ACHN (cell line): ENCODE measurements at places on chromosomes 11 and 22.

GRCh38 chr11:82992223-82992622 lies 79.5 kb downstream of the RAB30 start:
- DNase-seq = no peak

DNA sequence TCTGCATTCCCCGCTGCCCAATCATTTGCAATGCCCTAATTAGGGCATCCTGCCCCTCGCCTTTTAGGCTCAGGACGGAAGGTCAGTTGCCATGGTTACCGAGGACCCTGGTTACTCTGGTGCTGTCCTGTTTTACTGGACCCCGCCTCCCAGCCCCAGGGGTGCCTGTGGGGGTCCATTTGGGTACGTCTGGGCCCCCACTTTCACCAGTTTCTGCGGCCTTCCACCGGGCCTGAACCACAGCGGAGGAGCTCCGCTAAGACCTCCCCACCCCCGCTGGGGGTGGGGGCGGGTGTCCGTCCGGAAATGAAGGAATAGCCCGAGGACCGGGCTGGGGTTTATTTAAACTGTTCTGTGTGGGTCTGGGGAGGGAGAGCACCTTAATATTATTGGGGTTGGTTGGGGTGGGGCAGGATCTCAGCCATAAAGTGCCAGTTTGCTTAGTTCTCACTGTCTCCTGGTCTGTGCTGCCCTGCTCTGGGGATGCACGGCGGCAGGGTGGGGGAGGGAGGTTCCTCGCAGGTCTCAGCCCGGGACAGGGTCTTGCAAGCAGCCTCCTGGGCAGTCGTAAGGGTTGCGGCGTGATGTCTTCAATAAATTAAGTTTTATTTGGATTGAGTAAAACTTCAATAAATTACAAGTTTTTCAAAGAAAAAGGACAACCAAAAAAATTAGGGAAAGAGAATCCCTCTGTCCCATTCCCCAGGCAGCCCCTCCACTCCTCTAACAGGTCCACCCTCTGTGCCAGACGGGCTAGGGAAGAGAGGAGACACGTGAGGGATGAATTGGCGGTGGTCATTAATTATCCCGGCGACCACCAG lies 5.3 kb downstream of the PHOX2A start:
- DNase-seq = no peak

- peak; percentile 53 for DNase-seq
Observed at GRCh38 chr11:73140213-73141030, 1.7 kb downstream of the FCHSD2 start.

- DNase-seq = peak; percentile 81
Observed at GRCh38 chr11:20113149-20113438, 47.2 kb downstream of the DBX1 start.

- no peak for DNase-seq
Observed at GRCh38 chr11:13713982-13714381, 45.5 kb downstream of the FAR1 start.

DNA sequence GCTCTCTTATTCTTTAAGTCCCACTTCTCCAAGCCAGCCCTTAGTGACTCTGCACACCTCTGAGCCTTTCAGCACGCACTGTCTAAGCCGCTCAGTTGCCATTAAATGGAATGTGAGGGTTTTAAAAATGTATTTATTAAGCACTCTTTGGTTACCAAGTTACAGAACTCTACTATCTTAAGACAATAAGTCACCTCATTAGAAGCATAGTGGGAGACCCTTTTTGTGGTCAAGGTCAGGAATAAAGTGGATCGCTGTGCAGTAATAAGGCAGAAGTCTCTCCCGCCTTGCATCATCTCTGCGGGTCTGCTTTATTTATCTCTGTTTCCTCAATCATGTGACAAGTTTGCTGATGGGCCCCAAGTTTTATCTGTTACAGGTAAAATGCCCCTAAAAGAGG lies 11.9 kb downstream of the SLC25A18 start:
- no peak for DNase-seq

GRCh38 chr22:32024796-32025195 lies 18.3 kb upstream of the SLC5A1 start:
- peak; percentile 5 for DNase-seq

- no peak for DNase-seq
Observed at GRCh38 chr22:45227645-45228400, 12.9 kb downstream of the KIAA0930 start.

DNA sequence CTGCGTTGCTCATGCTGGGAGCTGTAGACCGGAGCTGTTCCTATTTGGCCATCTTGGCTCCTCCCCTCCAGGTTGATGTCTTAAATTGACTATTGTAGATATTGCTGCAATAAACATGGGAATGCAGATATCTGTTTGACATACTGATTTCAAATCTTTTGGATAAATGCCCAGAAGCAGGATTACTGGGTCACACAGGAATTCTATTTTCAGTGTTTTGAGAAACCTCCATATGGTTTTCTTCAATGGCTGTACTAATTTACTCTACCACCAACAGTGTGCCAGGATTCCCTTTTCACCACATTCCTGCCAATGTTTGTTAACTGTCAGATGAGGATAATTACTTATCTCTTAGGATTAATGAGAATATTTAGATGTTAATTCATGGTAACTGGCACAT lies 467.0 kb downstream of the LUZP2 start:
- DNase-seq = no peak

DNA sequence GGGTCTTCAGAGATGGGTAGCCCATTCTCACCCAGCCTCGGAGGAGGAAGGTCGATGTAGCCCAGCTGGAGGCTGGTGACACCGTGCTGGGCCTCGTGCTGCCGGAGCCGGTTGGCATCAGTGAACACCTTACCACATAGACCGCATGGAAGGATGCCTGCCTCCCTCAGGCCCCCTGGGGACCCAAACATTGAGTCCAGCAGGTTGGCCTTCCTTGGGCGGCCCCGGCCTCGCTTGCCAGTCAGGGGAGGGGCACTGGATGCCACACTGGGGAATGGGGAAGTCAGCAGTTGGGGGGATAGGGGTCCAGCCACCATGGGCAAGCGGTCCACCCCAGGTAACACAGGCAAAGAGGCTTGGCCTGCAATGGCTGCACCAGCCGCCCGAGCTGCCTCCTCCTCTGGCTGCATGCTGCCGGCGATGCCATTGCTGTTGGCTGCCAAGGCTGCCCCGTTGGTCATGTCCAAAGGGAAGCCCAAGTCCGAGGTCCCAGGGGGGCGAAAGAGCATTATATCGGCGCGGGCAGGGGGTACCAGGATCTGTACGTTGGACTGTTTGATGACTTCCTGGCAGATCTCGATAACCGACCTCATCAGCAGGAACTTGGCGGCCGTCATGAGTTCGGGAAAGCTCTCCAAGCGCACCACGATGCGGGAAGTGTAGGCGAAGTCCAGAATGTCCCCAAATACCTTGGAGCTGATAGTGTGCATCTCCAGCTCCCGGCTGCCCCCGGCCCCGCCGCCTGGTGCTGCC lies 1.4 kb downstream of the PATZ1 start:
- DNase-seq = no peak

DNA sequence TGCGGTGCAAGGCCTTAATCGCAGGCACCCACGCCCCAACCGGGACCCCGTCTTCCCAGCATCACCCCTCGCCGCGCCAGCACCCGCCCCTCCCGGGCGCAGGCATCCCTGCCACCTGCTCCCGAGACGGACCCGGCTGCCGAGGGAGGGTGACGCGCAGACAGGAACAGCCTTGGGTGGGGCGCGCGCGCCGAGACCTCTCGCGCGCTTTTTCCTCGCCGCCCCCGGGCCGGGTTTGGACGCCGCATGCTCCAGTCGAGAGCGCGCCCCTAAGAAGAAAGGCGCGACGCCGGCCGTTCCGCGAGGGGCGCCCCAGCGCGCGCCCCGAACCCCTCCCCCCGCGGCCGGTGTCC lies 504 bp downstream of the CFL1 start:
- no peak for DNase-seq

DNA sequence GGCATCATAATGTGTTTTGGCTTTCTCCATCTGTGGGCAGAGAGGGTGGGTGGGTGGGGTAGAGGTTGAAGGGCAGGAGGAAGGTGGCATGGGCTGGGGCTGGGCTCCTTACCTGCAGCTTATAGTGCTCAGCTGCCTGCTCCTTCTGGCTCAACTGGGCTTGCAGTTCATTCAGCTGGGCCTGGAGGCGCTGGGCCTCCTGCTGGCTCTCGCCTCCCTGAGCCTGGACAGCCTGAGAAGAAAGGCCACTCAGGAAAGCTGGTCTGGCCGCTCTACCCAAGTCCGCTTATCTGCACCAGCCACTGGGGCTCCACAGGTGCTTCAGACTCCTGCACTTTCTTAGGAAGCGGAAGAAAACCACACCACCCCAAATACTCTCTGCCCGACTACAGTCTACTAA lies 10.4 kb downstream of the IL18BP start:
- no peak for DNase-seq

DNA sequence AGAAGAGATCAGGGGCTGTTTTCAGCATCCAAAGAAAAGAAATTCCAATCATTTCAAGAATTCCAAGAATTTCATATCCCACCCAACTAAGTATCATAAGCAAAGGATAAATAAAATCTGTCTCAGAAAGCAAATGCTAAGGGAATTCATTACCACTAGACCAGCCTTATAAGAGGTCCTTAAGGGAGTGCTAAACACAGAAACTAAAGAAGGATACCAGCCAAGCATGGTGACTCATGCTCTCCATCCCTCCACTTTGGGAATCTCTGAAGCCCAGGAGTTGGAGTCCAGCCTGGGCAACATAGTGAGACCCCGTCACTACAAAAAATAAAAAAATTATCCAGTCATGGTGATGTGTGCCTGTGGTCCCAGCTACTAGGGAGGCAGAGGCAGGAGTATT lies 17.8 kb downstream of the FADD start:
- no peak for DNase-seq

DNA sequence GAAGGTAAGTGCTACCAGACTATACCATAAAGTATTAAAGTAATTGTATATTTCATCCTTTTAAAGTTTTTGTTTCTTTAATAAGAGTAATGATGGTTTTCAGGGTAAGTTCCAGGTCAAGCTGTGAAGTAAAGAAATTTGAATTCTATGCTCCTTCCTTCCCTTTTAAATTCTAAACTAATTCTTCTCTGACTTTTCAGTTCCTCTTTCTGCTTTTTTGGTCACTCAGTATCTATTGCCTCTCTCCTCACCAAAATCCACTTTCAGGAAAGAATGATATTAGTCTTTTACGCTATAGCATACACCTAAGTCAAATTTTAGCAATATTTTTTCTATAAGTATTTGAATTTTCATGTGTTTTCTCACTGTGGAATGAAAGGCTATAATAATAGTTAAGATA lies 8.2 kb downstream of the MMP8 start:
- DNase-seq = no peak

GRCh38 chr11:113951537-113951936 lies 23.4 kb upstream of the HTR3A start:
- no peak for DNase-seq

DNA sequence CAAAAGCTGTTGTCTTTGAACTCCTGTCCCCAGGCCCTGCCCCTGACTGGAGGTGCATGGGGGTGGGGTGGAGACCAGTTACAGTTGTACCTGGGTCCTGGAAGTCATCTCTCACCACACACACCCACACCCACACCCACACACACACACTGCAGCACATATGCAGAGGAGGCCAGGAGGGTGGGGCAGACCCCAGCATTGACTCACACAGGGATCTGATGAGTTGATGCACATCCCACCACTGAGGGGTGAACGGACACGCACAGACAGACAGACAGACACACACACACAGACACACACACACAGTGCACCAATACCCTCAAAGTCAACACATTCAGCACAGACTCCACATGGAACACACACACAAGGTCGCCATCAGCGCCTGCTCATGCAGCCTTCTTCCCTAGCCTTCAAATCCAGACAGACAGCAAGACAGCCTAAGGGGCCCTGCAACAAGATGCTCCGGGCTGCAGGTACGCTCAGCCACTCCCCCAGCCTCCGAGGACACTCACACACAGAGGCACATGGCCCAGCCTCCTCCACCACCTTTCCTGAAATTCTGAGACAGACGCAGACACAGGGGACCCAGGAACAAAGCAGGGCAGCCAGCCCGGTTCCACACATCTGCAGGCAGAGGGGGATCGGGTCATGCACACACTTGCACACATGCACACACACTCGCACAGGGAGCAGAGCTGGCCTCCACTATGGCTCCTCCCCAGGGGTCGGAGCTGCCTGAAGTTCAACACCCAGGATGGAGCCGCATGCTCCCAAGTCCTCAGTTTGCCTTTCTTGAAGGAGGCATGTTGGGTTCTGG lies 26.5 kb downstream of the SYT7 start:
- no peak for DNase-seq

DNA sequence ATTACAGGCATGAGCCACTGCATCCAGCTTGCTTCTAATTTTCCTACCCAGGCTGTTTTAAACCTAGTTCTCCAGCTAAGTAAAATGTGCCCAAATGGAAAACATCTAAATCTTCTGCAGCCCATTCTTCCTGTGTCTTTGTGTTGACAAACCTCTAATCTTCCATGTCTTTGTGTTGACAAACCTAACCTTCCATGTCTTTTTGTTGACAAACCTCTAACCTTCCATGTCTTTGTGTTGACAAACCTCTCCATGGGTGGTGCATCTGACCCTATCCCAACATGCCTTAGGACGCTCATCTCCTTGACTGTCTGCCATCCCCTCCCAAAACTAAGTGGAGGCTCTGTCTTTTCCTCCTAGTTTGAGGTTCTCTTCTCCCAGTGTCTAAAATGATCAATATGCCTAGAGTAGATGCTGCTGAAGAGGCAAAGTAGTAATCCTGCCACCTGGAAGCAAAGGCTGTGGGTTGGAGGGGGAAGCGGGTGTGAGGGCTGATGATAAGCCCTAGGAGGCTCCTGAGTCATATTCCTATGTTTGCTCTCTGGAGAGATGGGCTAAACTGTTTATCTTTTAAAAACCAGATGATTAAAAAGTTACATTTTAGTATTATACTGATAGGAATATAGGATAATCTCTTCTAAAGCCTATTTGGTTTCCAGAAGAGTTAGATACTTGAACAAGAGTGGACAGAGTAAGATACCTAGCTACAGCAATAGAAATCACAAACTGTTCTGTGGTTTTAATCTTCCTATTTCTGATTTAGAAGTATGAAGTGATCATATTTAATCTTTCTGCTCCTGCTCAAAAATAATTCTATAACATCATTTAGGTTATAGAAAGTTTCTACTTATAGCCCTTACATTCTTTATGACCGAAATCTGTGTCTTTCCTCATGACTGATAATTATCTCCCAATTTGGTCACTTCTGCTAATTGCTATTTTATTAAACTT lies 7.9 kb downstream of the FEN1 start:
- no peak for DNase-seq

DNA sequence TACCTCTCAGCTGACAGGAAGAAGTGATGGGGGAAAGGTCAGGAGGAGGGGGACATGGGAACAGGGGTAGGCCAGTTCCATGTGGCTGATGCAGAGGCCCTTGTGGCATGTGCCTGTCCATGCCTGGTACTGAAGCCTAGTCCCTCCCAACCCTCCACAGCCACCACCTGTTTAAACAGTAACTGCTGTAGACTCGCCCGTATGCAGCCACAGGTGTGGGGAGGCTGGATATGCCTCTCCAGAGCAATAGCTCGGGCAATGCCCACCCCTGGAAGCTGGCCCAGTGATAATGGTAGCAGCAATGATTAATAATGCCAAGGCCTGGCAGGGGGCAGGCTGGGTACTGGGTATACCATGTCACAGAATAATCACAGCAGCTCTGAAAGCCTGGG lies 2.3 kb downstream of the SMTN start:
- DNase-seq = peak; percentile 48

- DNase-seq = no peak
Observed at GRCh38 chr11:35523861-35524260, 1.6 kb downstream of the PAMR1 start.
